Activated T-helper 9 cell treated with anti-CD3 and anti-CD28 coated beads, Interleukin-2, amount 50 U/mL, for 16 hours (primary cell): ENCODE measurements at places on chromosomes 3 and 15.

- DNase-seq = no peak
These were observed 42.1 kb downstream of the GOLGA6A start for GRCh38 chr15:74040109-74040850.

- no peak for DNase-seq
These were observed 8.5 kb upstream of the ARF4 start for GRCh38 chr3:57605683-57606082.

- DNase-seq = no peak
These were observed 8.6 kb upstream of the ARNT2 start for GRCh38 chr15:80395616-80396015.

GRCh38 chr3:86788371-86788770 is 202.6 kb downstream of the VGLL3 start:
- no peak for DNase-seq

GRCh38 chr3:170383567-170383966 is 26.1 kb downstream of the SKIL start:
- DNase-seq = no peak

- DNase-seq = no peak
These were observed 94.8 kb upstream of the FEZF2 start for GRCh38 chr3:62467966-62468722.

DNA sequence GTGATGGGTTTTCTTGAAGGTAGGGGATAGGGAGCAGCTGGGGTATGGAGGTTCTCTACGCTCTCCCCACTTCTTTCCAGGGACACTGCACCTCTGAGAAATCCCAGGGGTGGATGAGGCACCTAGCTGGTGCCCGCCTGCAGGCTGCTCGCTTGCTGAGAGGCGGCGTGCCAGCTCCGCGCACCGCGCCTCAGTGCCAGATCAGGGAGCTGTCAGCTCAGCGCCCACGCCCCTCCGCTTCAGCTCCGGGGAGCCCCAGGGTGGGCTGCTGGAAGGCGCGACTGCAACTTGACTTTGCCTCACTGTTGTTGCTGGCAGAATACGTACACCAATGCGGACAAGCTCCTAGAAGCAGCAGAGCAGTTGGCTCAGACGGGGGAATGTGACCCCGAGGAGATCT is 345.7 kb upstream of the UMPS start:
- DNase-seq = no peak

DNA sequence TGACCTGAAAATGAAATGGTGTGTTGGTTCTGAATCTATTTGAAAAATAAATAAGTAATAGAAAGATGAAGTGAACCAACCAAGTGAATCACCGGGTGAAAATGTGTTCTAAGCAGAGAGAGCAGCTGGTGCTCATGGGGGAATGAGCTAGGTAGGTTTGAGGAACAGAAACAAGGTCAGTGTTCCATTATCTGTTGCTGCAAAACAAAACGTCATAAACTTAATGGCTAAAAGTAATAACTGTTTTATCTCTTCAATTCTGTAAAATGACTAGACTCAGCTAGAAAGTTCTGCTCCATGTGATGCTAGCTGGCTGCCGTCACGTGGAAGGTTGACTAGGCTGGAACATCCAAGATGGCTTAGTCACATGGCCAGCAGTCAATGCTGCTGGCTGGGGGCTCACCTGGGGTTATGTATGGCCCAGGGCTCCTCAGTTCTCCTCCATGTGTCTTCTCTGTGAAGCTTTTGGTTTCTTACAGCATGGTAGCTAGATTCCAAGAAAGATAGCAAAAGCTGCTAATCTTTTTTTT is 13.3 kb upstream of the SH3BP5 start:
- DNase-seq = no peak

GRCh38 chr3:128404276-128405068 is 62.2 kb downstream of the DNAJB8 start:
- no peak for DNase-seq

GRCh38 chr15:22878103-22878502 is 39.6 kb downstream of the NIPA2 start:
- no peak for DNase-seq

DNA sequence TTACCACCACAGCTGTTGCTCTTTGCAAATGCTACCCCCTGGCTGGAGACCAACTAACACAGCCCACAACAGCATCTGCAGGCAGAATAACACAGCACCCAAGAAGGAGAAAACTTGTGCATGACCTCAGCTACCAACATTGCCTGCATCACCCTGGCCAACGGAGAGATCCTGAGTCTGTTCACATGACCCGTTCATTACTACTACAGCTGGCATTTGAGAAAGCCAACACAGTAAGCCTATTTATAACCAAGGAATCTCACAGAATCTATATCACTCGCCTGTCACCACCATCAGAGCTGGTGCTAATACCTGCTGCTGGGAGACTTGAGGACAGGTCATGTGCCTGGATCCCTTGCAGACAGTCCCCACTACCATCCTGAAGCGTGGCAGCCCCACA is 215.2 kb downstream of the POLQ start:
- DNase-seq = no peak

DNA sequence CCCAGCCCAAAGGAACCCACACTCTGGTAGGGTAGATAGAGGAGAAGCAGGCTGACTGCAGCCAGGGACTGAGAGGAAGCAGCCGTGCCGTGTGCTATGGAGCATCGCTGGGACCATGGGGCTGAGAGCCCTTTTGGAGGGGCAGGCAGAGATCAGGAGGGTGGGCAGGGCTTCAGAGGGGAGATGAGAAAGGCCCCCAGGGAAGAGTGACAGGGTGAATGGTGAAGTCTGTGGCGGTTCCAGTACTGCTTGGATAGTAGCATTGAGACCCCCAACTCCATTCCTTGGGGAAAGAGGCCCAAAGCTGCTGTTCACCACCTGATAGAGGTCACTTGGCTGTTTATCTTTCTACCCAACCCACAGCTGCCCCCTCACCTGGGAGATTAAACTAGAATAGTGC is 80.0 kb upstream of the MRPS22 start:
- DNase-seq = no peak

DNA sequence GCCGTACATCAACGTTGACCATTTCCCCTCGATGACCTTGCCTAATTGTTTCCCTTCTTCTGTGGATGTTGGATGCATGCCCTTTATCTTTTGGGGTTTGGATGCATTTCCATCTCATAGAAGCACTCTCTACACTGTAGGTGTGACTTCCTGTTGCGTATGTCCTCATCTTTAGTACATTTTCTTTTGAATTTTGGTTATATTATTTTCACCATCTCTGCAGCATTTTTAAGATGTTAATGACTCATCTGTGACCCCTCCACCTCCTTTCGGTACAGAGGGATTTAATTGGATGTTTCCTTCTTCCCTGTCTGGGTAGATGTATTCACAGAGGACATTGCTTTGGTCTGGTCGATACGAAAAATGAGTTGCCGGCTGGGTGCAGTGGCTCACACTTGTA is 172.1 kb downstream of the APBA2 start:
- no peak for DNase-seq

DNA sequence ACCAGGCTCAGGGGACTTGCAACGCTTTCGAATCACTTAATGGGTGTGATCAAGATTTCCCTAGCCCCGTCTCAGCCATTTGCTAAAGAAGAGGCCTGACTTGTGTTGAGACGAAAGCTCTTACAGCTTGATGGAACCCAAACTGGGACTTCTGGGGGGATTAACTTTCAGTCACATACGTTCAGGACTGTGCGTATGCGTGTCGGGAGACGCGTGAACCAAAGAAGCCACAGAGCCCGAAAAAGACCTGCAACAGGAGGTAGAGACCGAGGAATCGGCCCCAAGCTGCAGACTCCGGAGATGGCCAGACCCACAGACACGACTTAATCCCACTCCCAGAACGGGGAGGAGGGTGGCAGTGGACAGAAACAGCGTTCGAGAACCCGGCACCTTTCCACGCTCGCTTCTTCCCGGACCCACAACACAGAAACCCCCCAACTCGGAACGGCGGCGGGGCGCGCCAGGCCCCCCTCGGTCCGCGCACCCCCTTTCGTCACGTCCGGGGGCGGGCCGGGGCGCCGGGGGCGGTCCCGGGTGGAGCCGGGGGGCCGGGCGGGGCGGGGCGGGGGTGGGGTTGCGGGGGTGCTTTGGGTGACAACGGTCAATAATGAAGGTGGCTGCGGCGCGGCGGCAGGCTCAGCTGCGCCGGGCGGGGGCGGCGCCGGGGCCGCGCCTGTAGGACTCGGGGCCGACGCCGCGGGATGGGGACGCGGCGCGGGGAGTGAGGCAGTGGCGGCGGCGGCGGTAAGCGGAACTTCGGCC is at the start of gene ATP11B:
Gene ATP11B (plus strand): TSS at position 604 of the 762 bp plus-strand sequence. CDS start 256 bp downstream, outside the sequence.
- peak; percentile 73 for DNase-seq

GRCh38 chr15:47908950-47909670 is 191.8 kb downstream of the SEMA6D start:
- no peak for DNase-seq

GRCh38 chr3:58120075-58120812 is 90.5 kb downstream of the DNASE1L3 start:
- DNase-seq = no peak

- DNase-seq = no peak
These were observed 148.6 kb upstream of the NR2F2 start for GRCh38 chr15:96181873-96182301.

GRCh38 chr3:141524988-141525387 is 38.2 kb downstream of the RASA2 start:
- DNase-seq = no peak

DNA sequence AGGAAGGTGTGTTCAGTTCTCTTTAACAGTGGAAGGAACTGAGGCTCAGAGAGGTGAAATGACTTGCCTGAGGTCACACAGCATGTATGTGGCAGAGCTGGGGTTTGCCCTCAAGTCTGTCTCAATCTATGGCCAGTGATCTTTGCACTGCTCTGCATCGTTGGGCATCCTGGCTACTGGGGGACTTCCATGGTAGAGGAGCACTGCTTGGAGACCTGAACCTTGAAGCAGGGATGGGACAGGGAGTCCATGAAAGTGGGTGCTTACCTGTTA is 2.0 kb downstream of the CORO2B start:
- DNase-seq = no peak

DNA sequence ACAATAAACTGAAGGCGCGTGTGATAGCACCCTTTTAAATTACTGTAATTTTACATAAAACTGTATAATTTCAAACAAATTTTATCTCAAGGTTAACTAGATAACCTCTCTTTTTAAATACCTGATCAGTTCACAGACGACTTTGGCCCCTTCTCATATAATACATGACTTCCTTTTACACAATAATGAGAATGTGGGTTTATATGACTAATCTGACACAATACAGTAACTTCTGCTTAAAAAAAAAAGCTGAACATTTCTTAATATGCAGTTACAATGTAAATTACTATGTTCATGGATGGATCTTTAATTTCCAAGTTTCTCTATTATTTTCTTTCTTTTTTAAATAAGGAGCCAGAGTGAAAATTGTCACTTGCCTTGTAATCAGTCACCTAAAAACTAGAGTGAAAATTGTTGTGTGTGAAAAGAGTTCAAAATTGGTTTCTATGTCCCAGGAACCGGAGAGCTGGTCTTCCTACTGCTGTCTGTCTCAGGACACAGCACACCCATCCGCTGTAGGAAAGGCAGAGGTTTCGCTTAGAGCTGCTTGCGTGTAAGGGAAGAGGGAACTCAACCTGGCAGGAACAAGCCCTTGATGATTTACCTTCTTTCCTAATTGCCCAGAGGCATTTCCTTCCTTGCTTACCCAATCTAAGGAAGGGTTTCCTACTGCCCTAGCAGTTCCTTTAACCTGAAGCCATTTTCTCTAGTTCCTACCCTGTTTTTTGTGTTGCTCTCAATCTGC is 33.3 kb downstream of the PLD1 start:
- DNase-seq = no peak

- DNase-seq = no peak
These were observed 142.8 kb downstream of the TCF12 start for GRCh38 chr15:57061281-57061680.

DNA sequence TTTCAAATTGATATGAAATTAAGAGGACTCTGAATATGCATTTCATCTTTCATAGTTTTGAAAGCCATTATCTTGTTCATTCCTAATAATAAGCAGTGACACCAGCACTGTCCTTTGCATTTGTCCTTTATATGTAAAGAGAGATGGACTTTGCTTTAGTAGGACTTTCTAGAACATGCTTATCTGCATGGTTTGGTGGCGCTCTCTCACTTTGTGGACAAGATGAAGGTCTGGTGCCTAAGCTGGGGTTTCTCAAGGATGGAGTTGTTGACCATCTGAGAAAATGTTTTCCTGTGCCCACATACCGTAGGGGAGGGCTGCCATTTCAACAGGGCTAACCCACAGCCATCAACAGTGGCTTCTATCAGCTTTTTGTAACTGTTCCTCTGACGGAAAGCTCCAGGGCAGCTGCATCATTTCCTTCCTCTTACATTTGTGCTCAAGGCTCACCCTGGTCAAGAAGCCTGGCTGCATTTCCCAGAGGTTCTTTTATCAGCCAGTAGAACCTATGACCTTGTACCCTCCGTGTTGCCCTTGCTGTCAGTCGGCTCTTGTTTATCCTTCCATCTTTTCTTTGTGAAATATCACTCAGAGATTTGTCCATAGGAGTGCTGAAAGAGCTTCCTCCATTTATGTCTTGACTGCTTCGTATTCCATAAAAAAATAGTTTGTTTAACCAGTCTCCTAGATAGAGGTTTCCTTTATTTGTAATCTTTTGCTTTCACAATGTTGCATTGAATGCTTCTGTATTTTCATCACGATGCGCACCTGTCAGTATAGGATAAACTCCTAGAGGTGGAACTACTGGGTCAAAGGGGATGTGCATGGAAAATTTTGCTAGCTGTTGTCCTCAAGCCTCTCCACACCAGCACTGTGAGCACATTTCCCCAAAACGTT is 44.6 kb downstream of the ABHD2 start:
- DNase-seq = no peak

DNA sequence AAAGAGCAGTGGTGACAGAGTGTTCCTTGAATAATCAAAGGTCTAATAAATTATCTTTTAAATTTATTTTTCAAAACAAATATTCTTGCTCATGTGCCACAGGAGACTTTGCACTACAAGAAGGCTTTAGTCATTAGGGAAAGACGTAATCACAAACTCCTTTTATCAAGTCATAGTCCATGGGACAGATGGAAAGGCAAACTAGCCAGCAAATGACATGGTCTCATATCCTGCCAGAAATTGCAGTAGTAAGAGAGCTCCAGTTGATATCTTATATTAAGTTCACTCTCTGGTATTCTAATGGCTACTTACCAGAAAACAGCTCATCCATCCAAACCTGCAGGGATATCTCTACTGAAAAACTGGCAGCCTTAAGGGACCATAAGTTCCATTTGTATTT is 225.0 kb upstream of the TP63 start:
- no peak for DNase-seq

DNA sequence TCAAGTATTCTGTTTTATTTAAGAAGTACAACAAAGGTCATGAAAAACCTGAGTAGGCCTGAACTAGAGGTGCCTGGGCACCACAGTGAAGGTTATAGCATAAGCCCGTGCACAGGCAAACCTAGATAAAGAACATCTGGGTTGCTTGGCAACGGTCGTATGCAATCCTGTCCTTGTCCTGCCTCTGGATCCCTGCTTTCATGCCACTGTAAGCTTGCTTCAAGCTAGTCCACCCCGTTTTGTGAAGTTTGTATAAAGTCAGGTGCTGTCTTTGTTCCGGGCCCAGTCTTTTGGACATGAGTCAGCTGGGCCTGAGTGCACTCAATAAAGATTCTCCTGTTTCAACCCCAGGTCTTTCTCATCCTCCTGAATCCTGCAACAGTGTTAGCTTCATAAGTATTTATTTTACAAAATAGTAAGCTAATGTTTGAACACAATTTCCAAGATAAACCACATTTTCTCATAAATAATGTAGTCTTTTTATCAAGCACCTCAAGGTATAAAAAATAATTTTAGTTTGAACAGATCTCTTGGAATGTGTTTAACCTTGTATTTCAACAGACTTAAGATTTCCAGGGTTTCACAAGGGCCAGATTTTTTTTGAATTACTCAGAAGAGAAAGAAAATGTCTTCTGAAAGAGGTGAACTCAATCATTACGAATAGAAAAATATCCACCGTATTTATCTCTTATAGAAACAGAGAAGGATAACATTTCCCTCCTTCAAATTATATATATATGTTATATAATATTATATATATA is 14.3 kb upstream of the SLC9C1 start:
- no peak for DNase-seq
